Stimulated activated CD4-positive, alpha-beta T cell treated with anti-CD3 and anti-CD28 coated beads, Interleukin-2, amount 100 ng/mL, for 24 hours (primary cell): ENCODE measurements at places on chromosomes 6 and 20.

- DNase-seq: no peak
These were observed 105.9 kb upstream of the CARMIL1 start for GRCh38 chr6:25173246-25173645.

DNA sequence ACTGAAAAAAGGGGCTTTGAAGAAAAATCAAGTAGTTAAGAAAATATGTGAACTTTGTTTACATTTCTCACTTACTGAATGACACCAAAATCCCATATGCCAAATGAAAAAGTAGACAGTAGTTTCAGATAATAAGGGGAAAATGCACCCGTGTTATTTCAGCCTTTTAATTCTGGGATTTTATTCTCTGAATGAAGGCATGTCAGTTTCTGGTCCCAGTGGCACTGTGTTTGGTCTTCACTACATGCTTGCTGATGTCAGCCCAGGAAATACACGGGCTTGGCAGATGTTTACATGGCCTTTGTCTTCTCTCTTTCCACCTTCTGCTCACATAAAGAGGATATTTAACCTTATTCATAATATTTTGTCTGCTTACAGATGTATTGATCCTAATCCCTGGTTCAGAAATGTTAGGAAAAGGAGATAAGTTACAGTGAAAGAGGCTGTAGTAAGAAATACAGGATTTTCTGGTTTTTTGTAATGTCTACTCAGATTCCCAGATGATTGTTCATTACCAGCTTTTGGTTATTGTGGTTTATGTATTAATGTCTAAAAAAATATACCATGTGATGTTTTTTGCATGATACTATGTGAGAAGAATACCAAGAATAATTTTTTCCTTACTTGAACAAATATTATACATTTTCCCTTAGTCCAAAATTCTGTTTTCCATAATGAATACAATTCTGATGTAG lies 27.7 kb downstream of the DSE start:
- no peak for DNase-seq

DNA sequence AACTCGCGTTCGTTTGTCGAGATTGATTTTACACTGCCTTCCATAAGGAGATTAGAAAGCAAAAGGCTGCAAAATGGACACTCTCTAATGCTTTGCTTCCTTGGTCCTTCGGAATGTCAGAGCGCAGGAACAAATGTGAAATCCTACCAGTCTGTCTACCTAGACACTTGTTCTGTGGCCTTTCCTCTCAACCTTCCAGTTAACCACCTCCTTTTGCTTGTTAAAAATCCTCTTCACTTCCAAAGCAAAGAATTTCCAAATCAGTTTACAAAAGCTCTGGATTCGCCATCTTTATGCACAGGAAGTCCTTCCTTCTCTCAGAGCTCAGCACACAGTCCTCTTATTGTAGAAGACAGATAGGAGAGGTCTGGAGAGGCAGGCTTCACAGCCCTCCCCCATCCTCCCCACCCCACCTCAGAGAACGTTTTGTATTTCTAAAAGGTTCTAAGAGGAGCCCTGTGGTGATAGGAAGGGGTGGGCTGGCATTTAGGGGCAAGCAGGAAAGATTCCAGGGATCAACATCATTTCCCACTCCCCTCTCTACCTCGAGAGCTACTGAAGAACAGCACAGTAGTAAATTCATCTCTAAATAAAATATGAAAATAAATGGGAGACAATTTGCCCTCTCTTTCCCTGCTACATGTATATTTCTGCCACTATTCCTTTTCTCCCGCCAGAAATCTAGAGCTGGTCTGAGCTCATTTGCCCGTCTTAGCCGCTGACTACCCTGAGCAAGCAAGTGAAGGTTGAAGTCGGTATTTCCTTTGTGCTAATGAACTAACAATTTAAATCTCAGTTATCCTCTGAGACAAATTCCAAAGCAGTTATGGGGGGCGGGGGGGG lies 18.9 kb downstream of the TFAP2A start:
- DNase-seq: no peak

DNA sequence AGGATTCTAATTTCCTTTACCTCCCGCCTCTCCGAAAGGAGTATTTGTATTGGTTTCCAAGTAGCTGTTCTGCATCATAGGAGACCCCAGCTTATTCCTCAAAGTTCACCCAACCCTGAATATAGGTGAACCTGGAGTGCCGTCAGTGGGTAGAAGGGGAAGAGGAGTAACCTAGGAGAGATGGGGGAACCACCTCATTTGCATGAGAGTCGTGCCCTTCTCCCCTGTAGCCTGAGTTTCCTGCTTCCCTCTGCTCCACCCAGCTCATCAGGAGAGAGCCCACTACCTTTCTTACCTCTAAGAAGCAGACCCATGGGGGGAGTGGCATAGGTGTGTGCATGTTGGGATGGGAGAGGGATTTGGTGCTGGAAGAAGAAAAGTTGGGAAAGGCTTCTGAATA lies 17.3 kb upstream of the WFDC2 start:
- DNase-seq: no peak

DNA sequence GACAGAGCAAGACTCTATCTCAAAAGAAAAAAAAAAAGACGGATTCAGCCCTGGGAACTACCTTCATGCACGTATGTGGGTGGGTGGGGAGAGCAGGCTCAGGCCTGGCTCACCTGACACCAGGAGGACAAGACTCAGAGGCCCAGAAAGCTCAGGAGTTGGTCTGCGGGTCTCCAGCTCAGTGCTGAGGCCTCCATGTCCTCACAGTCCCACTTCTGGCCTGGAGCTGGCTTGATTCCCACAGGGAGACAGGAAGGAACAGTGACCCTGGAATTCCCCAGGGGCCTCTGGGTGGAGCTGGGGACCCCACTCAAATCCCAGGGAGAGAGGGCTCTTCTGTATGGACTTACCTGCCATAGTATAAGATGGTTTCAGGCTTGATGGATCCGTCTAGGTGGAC lies 15.6 kb downstream of the ADA start:
- no peak for DNase-seq

DNA sequence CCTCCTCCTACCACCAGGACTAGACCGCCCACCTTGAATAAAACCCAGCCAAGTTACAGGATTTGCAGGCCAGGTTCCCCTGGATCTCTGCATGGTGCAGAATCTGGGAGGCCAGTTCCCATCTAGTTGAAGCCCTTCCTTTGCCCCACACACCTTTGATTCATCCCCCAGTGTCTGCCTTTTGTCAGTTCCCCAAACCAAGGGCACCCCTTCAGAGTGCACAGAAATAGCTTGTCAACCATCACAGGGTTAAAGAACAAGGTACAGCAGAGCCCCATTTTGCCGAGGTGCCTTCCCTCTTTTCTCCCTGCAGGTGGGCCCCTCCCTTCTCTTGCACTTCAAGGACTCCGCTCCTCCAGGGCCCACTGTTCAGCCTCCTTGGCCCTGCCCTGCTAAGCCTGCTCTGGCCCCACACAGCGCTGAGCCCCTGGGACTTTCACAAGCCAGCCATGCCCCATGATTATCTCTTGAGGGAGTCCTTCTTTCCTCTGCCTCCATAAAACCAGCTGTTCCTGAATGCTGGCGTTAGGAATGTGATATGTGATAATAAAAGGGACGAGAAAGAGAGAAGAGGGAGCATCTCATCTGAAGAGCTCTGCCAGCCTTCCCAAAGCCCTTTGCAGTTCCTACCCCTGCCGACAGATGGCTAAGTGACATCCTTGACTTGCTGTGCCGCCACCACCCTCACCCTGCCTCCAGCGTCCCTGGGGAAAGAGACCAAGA lies 280.3 kb downstream of the CDC5L start:
- DNase-seq: peak; percentile 58
